T-helper 22 cell (primary cell): ENCODE measurements at places on chromosomes 7 and 10.

DNA sequence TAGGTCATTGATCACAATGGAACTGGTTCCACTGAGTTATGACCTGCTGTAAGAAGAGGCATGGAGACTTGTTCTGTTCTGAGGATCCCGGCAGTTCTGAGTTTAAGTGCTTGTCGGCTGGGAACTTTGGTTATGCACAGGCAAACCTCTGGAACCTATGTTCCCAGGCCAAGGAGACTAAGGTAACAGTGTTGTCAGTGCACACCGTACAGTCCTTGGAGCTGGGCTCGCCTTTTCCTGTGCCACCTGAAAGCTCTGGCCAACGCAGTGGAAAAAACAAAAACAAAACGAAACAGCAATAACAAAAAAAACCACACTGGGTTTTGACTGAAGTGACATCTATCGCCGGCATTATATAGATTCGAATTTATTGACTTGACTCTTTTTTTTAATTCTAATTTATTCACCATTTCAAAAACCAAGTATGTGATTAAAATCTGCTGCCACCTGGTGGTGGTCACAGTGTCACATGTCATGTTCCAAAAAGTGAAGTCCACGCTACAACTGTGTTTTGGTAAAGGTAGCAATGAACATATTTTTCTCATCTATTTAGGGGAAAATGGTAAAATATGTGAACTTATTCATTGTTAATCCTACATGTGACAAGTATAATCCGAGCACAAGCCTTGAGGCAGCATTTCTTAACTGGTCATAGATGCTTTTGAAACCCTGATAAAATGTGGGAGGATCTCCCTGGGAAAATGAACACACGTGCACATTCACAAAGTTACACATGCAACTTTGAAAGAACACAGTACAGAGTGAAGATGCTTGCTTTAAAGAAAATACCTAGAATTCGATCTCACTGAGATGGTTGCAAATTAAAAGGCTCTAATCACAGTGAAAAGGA lies 113.8 kb upstream of the PPP2R2D start:
- no peak for DNase-seq

DNA sequence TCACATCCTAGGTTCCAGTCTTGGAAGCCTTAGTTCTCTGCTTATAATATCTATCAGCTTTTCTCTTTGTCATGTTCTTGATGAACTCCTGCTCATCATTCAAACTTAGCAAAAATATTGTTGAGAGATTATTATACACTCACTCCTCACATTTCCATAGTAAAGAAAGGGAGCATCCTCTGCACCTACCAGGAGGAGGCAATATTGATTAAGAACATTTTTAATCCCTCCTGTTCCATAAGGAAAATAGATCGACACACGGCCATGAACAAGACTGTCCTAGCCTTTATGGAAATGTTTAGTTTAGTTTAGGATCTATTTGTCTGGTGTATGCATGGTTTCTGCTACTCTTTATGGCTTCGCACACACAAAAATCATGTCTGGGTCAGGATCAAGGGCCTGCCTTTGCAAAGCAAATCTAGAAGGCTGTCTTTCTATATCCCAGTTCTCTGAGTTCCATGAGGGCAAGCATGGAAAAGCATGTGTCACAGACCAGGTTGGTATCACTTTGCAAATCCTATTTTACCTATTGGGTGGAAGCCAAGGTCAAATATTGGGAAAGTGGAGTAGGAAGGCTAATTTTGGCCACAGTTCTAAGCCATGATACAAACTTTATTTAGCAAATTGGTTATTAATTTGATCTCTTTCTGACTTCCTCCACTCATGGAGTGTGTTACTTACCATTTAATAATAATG lies 164.4 kb downstream of the MDFIC start:
- DNase-seq = no peak

DNA sequence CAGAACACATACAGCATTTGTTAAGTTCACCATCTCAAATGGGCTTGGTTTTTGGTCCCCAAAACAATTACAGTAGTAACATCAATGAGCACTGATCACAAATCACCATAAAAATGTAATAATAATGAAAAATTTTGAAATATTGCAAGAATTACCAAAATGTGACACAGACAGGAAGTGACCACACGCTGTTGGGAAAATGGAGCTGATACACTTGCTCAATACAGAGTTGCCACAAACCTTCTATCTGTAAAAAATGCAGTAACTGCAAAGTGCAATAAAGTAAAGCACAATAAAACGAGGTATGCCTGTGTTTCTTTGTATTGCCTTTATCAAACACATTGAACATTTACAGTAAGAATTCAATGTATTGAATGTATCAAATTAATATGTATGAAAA lies 262.7 kb downstream of the CTNNA3 start:
- no peak for DNase-seq

DNA sequence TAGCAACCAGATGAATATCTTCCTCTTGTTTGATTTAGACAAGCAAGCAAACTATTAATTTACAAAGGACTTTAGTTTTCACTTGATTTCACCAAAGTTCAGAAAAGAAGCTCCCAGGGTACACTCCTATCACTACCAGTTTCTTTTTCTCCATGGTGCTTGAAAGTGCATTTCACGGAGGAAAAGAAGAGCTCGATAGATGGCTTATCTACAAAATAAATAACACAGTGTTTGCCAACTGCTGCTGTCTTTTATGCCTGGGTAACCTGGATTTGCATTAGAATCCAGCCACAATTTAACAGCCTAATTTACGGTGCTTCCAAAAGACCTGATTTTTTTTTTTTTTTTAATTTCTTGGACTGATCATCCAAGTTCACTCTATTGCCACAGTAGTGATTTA lies 275.7 kb downstream of the GPR37 start:
- no peak for DNase-seq

DNA sequence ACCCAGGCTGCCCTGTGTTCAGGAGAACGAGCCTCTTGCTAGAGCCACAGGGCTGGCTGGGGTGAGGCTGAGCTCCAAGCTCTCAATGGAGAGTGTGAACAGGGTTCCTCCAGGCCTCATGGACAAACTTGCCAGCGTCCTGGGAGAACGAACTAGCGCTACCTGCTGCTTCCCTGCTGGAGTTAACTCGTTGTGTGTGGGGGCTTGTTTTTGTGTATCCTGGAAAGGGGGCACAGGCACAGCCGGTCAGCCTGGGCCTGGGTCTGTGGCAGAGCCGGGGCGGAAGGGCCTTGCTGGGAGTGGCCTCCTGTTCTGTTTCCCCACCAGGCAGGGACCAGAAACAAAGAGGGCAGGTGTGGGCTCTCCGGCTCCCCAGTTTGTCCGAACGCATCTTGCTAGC lies 259.2 kb downstream of the DNAJB6 start:
- no peak for DNase-seq

DNA sequence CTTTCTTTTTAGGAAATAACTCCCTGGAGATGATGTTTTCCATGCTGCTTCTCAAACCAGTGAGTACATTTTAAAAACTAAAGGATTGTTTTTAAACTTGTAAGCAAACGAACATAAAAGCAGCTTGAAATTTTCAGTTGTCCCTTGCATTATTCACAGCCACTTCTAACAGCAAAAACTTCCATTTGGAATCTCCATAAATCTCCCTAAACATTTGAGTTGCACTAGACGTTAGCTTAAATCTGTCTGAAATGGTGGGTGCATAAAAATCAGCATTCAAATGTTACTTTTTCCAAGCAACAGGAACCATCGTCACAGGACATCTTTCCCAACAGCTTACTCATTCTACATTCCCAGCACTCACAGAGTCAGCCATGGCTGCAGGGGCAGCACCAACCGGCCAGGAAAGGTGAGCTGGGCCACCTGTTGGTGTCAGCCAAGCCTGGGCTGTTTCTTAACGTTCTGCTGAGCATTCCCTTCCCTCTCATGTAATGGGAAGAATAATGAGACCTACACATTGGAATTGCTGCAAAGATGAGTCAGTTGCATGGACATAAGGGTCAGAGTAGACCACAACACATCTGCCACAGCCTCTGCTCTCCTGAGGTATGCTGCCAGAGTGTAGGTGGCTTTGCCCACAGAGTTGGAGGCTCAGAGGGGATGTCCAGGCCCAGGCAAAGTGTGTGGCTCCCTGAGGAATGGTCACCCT lies 163.2 kb downstream of the TNS3 start:
- DNase-seq = no peak

DNA sequence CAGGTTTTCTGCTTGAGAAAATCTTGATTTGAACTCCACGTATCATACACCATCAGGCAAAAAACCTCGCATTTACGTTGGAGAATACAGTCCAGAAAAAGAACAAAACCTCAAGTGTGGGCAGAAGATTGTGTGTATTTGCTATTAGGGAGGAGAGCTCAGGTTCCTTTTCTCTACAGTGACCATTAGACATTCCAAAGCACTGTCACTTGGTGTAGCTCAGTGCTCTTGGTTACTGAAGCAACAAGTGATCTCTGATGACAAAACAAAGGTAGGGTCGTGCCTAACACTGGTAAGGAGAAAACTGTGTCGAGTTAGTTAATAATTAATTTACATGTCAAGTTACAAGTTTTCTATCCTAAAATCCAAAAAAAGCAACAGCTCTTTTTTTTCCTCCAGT lies 72.6 kb downstream of the C1GALT1 start:
- no peak for DNase-seq

DNA sequence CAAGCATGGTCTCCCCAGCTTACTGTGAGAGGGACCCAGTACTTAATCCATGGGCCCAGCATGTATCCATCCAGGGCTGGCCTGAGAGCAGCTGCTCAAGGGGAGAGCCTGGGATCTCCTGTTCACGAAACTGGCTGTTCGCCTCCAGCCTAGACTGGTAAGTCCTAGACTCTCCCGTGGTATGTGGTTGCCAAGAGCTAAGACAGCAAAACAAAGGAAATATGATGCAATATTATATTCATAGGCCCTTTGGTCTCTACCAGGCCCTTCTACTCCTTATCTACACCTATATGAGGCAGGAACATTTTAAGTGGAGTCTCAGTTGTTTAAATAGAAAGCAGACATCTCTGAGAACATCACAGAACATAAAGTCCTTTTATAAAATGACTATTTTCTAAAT lies 28.9 kb upstream of the STK17A start:
- no peak for DNase-seq

DNA sequence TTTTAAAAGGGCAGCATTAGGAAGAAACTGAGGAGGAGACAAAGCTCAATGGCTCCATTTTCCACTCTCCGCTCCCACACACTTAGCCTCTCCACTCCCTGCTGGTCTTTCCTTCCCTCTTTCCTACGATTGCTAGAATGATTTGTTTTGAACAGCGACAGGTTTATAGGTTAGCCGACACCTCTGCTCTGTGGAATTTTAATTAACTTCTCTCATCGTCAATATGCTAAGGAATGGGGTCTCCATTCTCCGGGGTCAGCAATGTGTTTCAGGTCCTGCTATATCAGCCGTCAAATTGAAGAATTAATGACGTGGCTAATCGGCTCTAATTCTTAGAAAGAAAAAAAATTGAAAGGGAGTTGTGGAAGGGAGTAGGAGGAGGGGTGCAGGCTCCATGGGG lies 28.9 kb downstream of the FBXW4 start:
- DNase-seq = no peak

GRCh38 chr10:34169131-34169530 lies 646.0 kb downstream of the PARD3 start:
- DNase-seq = no peak

GRCh38 chr10:9331583-9332008 lies 1277.1 kb downstream of the GATA3 start:
- DNase-seq = no peak

- no peak for DNase-seq
Observed at GRCh38 chr7:82291931-82292330, 151.6 kb downstream of the CACNA2D1 start.

- DNase-seq = no peak
Observed at GRCh38 chr7:140384894-140385545, 13.3 kb downstream of the SLC37A3 start.

- DNase-seq = no peak
Observed at GRCh38 chr10:5488272-5489161, 10.9 kb downstream of the CALML5 start.

DNA sequence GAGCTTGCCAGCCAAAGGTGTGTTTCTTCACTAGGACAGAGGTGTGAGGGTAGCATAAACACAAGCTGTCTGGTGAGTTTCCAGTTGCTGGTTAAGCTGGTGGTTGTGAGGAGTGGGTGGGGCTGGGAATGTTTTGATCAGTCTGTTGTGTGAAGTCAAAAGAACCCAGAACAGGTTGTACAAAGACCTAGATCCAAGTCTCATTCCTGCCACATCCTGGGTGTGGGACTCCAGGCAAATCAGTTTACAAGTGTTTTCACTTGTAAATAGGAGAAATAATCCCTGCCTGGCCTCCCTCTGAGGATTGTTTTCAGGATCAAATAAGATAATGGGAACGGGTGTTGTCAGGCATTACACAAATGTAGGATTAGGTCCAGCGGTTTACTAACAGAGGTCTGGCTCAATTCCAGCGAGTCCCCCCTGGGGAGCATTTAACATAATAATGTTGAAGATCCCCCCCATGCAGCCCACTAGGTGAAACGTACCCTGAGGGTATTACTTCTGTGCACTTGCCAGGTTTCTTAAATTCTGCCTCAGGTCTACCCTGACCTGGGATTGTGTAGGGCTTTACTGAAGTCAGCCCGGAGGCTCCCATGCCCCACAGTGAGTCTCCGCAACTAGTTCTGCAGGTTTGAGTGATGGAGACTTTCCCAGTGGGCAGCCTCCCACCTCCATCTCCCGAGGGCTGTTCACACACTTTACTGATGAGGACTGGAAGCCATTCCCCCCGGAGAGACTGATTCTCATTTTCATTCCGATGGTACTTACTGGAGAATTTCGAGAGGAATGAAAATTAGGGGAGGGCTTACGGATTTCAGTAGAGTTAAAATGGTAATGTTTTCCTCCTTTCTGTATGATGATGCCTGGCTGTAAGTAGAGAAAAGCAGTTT lies 2.7 kb upstream of the FRAT2 start:
- DNase-seq = no peak

DNA sequence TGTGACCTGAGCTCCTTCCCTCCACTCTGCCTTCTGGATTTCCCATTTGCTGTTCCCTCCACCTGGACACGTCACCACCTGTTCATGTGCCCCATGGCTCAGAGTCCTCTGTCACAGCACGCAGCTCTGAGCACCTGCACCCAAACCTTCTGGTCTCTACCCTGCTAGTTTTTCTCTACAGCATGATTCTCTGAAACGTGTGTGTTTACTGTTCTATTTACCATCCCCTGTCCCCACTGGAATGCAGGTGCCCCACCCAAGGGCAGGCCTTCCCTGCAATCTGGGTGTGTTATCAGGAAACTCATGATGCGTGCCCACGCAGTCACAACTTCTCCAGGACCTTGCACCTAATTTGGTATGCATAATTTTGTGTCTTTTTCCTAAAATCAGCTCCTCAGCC lies 284.4 kb upstream of the IGFBP3 start:
- no peak for DNase-seq

GRCh38 chr10:69403066-69403465 lies 13.7 kb downstream of the TACR2 start:
- no peak for DNase-seq
